Stimulated activated CD4-positive, alpha-beta T cell treated with anti-CD3 and anti-CD28 coated beads, Interleukin-2, amount 100 ng/mL, for 4 hours (primary cell): ENCODE measurements at places on chromosomes 2 and 18.
A peak's percentile ranks its signal among the peaks of the same experiment; 100 is the strongest.

DNA sequence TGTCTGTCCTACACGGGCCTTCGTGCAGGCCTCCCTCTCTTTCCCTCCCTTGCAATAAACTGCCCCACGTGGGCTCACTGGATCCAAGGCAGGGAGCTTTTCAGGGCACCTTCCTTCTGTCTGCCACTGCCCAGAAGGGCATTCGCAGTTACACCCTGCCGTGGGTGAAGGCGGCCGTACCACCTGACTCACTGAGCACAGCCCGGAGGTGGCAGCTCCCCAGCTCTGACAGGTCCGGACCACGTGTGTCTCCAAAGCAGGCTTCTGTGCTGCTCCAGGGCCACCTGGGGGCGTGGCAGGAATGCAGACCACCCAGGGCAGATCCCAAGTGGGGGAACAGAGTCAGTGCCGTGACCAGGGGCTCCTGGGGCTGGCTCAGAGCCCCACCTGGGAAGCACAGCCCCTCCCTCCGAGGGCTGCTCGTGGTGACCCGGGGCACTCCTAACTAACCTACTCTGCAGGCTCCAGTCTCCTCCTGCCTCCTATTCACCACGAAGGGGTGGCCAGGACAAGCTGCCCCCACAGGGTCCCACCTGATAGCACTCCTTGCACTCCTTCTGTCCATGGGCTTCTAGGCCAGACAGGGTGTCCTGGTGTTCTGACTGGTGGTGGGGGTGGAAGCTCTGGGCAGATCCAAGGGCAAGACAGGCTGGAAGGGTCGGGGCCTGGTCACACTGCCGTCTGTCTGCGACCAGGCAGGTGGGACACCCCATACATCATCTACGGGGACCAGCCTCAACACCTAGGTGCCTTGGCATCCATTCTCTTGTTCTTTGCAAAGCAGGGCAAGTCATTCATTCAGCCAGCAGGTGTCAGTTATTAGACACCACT lies 9.7 kb downstream of the SNED1 start:
- DNase-seq, result no peak

GRCh38 chr2:65664931-65665330 lies 232.5 kb upstream of the SPRED2 start:
- no peak for DNase-seq

- no peak for DNase-seq
Measured at GRCh38 chr2:48601349-48601748, 16.3 kb upstream of the GTF2A1L start.

- no peak for DNase-seq
Measured at GRCh38 chr2:36461039-36461681, 105.6 kb downstream of the CRIM1 start.

GRCh38 chr2:176002688-176003210 lies 682 bp upstream of the LNPK start:
- DNase-seq, result no peak

- DNase-seq, result no peak
Measured at GRCh38 chr2:36562240-36562639, 35.7 kb downstream of the FEZ2 start.

DNA sequence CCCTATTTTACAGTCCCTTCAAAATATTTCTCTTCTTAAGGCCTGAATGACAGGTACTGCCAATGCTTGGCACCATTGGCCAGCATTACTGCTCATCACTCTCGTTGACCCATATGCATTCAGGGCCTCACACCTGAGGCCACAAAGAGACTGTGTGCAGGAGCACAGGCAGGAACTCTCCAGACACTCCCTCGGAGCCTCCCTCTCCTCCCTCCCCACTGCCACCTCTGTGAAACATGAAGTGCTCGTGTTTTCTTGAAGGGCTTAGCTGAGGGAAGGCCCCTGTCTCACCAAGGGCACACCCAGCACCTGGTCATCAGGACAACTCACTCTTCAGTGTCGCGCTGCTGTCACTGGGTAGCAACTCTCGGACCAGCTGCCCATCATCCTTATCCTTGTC lies 85.3 kb downstream of the LOXHD1 start:
- no peak for DNase-seq

DNA sequence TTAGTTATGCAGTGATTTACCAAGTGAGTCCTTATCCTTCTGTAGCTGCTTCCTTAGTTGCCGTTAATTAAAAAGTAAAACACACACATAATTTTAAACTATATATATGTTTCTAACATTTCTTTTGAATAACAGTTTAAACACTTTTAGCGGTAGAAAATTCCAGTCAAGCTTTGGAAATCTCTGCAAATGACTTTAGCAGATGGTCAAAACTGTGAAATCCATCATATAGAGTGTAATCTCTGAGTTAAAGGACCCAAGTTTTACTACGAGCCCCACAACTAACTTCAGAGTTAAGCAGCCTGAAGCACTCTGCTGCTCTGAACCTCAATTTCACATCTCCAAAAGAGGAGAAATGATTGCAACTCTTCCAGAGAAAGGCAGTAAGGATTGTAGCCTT lies 96.2 kb downstream of the FTCDNL1 start:
- DNase-seq, result no peak

DNA sequence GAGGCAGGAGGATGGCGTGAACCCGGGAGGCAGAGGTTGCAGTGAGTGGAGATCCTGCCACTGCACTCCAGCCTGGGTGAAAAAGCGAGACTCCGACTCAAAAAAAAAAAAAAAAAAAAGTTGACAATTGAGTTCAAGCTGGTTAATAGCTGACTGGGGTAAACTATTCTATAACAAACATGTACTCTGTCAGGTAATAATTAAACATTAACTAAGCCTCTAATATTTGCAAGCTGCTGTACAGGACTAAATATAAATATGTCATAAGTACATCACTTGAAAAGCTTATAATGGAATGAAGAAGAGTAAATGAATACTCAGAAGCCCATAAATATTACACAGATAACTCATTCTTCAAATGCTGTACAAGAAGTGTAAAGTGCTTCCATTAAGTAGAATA lies 190.4 kb upstream of the CRIM1 start:
- DNase-seq, result no peak

- no peak for DNase-seq
Measured at GRCh38 chr2:1990151-1990589, 245.9 kb upstream of the PXDN start.

DNA sequence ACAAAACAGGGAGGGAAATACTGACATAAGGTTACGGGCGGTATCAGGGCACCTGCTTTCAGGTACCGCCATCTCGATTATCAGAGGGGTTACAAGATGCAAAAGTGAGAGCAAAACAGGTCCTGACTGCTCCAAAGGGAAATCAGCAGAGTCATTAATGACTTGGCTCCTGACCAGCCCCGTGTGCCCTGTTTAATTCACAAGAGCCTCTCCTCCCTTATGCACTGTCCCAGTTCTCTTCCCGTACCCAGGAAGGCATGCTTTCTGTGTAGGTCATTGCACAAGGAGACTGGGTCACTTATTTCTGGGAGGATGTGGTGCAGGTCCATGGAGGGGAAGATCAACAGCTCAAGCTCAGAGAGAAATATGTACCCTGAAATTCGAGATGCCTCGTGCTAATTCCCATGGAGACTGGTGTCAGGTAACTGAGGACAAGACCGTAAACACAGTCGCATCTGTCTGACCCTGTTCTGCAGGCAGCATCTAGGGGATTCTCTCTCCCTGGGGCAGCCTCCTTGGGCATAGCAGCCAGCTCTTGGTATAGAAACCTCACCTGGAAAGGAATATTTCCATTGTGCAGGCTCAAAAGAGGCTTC lies 79.9 kb downstream of the HNRNPLL start:
- no peak for DNase-seq

- no peak for DNase-seq
Measured at GRCh38 chr18:72830109-72830508, 37.7 kb downstream of the NETO1 start.

DNA sequence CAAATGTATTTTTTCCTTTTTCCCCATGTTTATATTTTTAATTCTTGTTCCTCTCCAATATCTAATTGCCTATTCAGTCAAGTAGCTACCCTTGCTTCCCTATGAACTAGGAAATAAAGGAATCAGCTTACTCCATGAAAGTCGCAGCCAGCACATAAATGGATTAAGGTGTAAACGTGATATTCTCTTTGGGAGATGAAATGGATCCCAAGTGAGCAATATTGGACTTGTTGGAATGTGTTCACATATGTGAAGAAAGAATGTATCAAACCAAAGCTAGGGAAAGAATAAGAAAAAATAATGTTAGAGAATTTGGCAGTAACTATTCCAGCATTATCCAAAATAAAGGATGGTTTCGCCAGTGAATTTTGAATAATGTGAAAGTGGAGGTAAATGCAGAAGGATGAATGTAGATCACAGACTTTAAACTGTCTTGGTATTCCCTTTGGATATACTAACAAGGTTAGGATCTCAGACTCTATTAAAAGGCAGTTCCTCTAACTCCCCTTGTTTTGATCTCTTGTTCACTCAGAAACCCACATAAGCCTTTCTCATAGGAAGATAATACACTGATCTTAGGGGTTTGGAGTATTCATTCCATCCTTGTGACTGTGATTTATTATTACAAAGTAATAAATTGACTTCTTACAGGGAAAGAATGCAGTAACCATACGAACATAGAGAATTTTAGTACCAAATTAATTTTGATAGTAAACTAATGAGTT lies 208.1 kb downstream of the BABAM2 start:
- no peak for DNase-seq

GRCh38 chr2:9753665-9754531 lies 89.4 kb upstream of the TAF1B start:
- DNase-seq, result peak; percentile 36

GRCh38 chr18:59267503-59268126 lies 5.6 kb downstream of the RAX start:
- DNase-seq, result no peak

- DNase-seq, result peak; percentile 36
Measured at GRCh38 chr2:88690591-88691338, 708 bp upstream of the RPIA start.

- DNase-seq, result no peak
Measured at GRCh38 chr18:68427951-68428401, 286.9 kb downstream of the TMX3 start.

- no peak for DNase-seq
Measured at GRCh38 chr2:129935118-129935517, 44.3 kb upstream of the RAB6C start.

DNA sequence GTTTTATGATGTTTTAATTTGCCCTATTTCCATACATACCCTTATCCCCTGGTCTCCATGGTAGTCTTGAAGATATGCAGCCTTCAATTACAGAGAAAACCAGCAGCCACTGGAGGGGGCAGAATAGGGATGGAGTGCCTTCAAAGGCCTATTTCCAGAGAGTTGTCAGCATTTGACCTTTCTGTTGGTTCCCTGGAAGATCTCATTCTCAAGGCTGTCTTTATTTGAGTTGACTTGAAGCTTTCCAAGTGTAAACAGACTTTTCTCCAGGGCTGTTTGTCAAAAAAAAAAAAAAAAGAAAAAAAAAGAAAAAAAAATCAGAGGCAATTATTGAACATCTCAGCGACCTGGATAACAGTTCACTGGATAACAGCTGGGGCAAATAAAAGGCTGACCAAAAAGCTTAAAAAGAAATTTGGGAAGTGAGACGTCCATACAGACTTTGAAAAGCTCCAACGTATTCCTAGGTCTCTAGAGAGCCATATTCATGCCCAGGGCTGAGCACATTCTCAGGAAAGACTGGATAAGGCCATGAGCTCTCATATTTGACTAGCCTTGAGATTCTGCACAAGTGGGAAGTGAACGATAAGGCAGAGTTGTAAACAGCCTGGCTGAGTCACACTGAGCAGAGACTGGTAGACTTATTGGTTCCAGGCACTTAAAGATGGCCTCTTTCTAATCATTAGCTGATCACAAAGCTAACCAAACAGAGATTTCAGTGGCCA lies 126.6 kb downstream of the VAPA start:
- DNase-seq, result no peak

DNA sequence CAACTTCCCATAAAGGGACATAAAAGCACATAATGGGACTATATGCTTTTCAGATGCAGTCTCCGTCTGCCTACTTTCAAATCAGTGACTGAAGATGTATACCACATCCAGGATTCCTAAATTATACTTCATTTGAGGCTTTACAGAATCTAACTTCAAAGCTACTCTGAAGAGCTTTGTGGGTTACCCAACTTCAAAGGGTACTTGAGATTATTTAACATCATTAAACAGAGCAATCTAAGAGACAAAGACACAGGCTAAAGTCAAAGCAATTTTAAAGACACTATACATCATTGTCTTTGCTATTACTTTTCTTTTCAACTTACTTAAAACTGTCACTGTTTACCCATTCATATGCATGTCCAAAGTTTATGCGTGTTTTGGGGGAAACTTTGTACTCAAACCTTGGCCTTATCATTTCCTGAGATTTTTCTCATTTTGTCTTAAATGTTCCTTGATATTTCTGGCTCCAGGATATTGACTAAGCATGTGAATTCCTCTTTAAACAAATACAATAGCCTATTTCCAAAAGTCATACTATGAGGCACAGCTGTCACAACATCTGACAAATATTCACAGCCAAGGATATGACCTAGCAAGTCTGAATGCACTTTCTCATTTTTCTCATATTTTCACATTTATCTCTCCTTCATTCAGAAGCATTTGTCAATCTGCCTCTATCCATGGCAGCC lies 1985.1 kb upstream of the PIK3C3 start:
- no peak for DNase-seq

GRCh38 chr2:128311755-128312341 lies 6.8 kb downstream of the HS6ST1 start:
- DNase-seq, result no peak

DNA sequence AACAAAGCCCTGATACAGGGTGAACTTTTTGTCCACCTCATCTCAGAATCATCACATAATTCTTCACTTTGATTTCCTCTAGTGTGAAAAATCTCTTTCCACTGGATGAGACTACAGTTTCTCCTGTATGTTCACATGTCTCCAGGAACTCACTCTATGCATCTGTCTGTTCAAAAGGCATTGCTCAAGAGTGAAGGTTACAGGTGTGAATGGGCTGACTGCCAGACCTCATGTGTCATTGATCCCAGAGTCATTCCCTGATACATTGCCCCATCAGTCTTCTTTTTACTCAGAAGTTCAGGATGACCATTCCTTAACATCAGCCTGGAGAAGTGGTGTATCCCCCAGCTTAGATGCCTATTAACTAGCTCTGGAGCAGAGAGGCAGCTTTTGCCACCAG lies 4.4 kb upstream of the DSC3 start:
- DNase-seq, result no peak

DNA sequence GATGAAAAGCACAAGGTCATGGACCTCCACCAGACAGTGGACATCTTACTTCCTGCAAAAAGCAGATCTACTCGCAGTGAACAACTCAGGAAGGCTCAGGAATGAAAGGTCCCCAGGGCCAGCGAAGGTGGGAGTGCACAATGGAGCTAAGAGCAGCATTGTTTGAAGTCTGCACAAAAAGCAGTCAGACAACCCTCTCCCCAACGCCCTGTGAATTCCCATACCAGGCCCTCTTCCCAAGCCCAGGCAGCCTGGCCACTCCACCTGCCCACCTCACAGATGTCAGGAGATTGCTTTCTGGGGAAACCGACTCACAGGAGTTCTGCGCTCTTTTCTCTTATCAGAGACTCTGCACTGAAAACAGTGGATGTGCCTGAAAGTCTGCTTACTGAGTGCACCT lies 34.8 kb downstream of the ST8SIA5 start:
- no peak for DNase-seq

GRCh38 chr2:81436256-81436655 lies 1131.7 kb upstream of the LRRTM1 start:
- no peak for DNase-seq
